ENCODE measurements at places on chromosomes 1 and 21.

DNA sequence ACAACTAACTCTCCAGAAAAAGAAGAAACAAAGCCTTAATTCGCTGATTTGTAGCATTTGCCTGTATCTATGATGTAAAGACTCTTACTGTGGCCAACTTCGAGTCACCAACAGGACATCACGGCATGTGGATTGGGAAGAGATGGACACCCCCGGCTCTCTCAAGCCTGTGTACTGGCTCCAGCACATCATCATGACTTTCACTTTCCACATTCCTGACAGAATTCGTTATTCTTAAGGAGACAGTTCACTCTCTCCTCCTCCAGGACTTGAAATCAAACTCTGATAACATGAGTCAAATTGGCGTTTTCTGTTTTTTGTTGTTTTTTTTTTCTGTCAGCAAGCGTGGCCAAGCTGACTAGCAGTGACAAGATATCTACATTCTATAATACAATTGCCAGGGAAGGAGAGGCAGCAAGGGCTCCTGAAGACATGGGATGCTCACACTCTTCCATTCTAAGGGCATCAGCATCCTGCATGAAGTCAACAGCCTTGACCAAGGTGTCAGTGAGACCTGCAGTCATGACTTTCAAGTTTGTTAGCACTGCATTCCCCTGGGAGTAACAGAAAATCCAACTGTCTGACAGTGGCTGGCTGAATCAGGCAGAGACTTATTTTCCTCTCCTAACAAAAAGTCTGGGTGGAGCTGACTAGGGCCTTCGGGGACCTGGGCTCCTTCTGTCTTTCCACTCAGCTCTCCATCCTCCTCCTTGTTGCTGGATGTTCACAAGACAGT is 13.3 kb upstream of the TRAF3IP3 start:
- no peak for DNase-seq

DNA sequence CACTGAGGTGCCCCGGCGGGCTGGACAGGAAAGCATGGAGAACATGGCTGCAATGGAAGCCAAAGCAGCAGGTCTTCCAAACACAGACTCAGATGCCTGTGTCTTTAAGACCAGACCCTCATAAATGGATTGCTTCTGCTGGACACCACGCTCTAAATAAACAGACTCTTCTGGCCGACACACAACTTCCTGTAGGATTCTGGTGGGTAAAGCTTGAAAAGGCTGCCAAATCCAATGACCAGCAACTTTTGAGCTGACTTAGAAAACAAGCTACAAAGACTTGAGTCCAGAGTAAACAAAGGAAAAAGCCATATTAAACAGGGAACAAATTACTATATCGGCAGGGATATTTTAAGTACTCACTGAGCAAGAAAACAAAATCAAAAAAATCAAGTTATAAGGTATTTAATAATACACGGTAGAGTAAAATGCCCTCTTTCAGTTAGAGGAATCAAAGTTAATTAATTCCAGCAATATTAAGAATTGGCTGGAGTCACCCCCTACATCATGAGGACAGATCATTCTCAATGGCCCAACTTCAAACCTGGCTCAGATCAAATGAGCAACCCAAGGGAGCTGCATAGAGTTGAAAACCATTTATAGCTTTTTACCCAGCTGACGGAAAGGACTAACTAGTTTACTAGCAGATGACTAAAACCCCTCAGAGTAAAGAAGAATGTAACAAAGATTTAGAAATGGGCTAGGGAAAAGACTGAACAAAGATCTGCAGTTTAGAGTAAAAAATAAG is 102.4 kb downstream of the TGFBR3 start:
- no peak for DNase-seq

DNA sequence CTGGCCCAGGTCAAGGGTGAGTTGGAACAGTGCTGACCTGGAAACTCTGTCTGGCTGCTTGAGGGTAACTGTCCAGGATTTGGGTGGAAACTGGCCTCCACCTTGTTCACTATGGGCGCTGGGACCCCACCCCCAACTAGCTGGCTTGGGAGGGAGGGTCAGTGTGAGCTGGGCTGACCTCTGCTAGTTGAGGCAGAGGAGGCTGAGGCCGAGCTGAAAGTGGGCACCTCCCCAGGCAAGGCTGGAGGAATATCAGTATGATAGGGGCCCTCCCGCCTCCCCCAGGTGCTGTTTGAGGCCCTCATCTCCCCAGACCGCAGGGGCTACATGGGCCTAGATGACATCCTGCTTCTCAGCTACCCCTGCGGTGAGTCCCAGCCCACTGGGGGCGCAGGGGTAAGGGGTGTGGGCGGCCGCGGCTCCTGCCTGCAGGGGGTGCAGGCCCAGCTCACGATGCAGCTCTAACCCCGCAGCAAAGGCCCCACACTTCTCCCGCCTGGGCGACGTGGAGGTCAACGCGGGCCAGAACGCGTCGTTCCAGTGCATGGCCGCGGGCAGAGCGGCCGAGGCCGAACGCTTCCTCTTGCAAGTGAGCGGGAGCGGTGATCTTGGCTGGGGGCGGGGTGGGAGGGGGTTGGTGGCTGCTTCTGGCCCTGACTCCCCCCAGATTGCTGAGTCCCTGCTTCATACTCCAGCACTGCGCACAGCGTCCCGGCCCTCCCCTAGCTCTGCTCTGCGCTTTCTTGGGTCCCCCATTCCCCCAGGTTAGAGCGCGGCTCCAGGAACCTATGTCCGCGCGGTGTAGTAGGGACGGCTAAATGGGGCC is 22.9 kb downstream of the PTPRU start:
- DNase-seq: peak; percentile 24

- no peak for DNase-seq
Measured at GRCh38 chr1:240522122-240522822, 89.7 kb downstream of the GREM2 start.

- no peak for DNase-seq
Measured at GRCh38 chr1:98028800-98029199, 108.0 kb upstream of the DPYD start.

GRCh38 chr1:67522001-67522441 is 91.8 kb upstream of the SERBP1 start:
- DNase-seq: no peak

DNA sequence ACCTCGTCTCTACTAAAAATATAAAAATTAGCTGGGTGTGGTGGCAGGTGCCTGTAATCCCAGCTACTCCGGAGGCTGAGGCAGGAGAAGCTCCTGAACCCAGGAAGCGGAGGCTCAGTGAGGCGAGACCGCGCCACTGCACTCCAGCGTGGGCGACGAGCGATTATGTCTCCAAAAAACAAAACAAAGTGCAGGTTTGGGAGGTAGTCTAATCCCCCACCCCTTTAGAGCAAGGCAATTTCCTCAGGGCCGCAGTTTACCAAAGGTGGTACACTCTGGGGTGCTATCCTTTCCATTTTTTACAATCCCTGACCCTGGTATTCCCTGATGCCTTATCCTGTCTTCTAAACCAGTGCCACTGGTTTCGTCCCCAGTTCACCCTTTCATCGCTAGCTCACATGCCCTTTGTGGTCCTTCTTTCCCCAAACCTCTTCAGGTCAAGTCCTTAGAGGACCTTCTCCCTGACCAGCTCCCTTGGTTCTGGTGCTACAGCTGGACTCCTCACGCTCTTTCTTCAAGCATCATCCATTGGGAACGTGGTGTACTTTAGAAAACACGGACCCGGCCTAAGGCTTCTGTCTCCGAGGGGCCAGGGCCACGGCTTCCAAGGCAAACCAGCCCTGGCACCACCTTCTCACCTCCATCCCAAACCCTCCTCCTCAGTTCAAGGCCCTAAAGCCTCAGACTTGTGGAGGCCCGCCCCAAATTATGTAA is 873 bp downstream of the IFT25 start:
- no peak for DNase-seq

GRCh38 chr21:24976238-24976637 is 631.0 kb downstream of the MRPL39 start:
- DNase-seq: no peak

DNA sequence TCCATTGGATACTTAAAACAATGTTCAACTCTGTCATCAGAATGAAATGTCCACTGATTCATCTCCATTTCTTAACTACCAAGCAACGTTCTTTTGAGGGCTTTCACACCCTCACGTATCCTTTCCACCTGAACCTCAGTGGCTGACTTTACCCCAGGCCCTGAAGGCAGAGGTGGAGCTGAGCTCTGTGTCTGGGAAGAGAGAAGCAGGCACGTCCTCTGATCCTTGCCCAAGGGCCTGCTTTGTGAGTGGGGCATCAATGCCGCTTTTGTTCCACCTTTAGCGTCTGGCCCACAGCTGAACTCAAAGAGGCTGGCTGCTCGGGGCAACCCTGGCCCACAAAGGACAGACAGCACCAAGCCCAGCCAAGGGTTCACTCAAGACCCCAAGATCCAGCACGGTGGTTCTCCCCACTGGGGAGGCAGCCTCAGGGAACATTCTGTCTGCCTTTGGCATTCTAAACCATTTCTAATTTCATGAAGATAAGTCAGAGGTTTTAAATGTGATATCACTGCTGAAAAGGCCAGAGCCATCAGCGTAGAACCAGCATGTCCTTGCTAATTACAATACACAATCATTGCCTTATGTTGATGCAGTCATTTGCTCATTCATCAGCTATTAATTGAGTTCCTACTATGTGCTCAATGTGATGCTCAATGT is 126.0 kb upstream of the UBE2U start:
- DNase-seq: no peak

DNA sequence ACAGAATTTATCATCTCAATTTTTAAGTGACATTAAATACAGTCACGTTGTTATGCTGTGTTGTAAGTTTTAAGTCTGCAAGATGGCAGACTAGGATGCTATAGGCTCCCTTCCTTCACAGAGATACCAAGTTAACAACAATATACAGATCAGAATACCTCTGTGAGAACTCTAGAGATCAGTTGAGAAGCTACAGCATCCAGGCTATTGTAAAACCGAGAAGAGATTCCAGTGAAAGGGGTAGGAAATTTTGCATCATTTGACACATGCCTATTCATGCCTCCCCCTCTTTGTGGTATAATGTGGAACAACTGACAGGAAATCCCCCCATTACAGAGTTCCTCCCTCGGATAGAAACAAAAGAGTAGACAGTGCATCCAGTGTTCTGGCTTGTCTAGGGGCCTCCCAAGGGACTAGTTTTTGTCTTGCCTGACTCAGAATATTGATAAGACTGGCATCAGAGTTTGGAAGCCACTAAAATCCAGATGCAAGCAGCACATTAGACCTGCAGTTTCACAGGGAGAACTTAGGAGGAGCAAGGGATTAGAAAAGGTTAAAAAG is 80.6 kb downstream of the LBR start:
- DNase-seq: peak; percentile 51

DNA sequence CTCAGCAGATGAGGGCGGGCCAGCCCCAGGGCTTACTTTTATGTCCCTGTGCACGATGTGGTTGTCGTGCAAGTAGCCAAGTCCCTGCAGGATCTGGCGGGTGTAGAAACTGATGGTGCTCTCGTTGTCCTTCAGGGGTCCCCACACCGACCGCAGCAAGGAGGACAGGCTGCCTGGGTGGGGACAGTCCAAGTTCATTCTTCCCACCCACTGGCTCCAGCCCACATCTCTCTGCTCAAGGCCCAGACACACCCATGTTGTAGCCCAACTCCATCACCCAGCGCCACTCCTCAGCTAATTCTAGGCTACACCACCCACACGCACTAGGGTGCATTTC is 7.0 kb downstream of the MAP3K6 start:
- DNase-seq: no peak

DNA sequence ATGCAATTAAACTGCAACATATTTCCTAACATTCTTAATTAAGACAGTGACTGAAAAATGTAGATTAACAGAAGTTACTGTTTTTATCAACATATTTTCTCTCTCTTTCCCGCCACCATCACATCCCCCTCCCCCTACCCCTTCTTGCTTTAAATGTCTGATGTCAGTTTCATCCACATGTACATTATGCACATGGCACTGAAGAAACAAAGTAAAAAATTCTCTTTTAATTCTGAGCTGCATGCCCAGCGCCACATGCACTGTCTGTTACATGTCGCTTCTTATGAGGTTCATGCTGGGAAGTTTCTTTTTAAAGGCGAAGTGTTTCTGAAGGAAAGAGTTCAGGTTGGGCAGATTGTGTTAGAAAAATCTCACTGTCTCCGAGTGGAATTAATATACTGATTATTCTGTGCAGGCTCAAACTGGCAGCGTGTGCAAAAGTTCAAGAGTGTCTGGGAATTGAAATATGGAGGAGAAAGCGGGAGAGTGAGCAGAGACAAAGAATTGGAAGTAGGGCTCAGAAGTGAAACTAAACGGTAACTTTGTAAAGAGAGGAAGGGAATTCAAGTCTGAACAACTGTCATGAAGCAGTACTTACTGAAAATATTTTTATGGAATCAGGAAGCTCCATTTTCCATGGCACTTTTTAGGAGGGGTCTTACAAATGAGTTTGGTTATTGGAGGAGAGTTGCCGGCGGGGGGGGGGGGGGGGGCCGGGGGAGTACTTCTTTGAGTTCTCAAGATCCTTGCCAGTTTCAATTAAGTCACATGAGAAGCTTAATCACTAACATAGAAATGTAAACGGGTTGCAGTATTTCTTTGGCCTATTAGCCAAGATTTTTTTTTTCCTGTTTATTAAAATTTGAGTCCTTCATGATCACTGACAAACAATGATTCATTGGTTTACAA is 217.6 kb downstream of the SDCCAG8 start:
- peak; percentile 76 for DNase-seq

- DNase-seq: no peak
Measured at GRCh38 chr1:21034725-21035628, 141.7 kb downstream of the EIF4G3 start.

- DNase-seq: peak; percentile 86
Measured at GRCh38 chr1:231781892-231782291, 155.3 kb downstream of the DISC1 start.
